Renal pelvis (tissue), 12 donors: ENCODE measurements at places on chromosomes 11 and 22. TPM values are rescaled to one million over a fixed set of nuclear protein-coding genes. Genes with fewer than 3 reads are reported as not detected.

DNA sequence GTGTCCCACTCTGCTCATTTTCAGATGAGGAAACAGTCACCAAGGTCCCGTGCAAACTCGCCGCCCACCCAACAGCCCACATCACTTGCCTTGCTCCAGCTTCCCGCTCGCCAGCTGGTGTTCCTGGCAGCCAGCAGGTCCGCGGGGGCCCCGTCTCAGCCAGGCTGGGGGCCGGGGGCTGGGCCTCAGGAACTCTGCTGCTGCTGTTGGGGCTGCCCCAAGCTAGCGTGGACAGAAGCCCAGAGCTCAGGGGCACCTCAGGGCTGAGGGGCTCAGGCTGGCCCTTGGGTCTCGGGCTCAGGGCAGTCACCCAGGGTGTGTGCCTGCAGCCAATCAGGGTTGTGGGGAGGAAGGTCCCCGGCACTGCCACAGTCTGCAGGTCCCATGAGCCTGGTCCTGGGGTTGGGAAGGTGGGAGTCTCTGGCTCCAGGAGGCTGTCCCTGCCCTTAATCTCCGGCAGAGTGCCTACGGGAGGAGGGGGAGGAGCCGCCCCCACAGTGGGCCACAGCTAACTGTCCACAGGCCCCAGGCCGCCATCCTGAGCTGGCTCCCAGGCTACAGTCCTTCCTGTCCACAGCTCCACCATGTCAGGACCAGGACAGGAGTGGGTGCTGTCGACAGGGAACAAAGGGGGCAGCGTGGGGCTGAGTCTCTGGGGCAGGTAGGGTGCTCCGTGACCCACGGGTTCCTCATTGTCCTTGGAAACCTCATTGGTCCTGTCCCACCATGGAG, 65.2 kb downstream of the ARFGAP3 start:
- DNase-seq = no peak

DNA sequence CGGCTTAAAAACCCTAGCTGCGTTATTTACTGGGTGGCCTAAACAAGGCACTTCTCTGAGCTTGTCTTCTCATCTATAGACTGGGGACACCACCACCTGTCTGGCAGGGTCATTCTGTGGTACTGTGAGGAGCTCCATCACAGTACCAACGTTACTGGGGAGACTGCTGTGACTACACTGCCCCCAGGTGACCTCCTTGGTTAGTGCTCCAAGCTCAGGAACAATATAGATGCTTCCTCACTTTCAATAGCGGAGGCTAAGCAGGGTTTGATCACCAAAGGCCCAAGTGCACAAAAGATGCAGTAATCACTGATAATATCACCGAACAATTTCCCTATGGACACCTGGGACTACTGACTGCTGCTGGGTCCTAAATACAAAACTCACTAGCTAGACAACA, 18.8 kb downstream of the PRPF19 start:
- no peak for DNase-seq

DNA sequence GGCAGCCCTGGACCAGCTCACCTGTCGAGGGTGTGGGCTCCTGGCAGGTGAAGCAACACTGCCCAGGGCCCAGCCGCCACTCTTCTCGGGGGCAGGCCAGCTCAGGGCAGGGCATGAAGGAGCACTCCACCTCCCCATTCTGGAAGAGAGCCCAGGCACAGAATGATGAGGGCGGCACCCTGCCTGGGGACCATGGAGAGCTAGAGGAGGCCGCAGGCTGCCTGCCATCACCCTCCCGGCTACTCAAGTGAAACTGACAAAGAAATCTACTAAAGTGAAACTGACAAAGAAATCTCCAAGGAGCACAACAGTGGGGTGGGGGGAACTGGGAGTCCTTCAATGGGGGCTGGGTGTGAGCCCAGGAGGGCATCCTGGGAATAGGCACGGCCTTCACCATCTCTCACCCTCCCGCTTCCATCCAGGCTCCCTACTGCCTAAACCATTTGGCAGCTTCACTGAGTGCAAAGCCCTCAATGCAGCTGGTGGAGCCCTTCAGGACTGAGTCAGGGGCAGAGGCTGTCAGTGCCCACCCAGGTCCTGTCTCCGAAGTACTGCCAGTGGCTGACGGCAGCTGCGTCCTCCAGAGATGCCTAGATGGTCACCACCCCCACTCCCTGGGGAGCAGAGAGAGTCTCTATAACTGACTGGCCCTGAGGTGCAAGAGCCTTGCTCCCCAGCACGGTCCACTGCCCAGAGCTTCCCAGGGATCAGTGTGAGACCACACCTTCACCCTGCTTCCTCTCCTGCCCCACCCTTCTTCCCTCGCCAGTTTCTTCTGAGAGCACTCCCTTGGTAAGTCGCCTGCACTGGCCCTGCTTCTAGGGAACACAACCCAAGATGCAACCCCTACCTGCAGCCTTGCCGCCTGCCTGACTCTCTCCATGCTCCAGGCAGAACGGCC, 21.7 kb downstream of the VWCE start:
- DNase-seq = no peak

- DNase-seq = peak; percentile 27
Observed at GRCh38 chr11:124669193-124669592, 4.3 kb downstream of the SIAE start.

GRCh38 chr11:77088236-77089003, 14.2 kb upstream of the OMP start:
- DNase-seq = peak; percentile 55

DNA sequence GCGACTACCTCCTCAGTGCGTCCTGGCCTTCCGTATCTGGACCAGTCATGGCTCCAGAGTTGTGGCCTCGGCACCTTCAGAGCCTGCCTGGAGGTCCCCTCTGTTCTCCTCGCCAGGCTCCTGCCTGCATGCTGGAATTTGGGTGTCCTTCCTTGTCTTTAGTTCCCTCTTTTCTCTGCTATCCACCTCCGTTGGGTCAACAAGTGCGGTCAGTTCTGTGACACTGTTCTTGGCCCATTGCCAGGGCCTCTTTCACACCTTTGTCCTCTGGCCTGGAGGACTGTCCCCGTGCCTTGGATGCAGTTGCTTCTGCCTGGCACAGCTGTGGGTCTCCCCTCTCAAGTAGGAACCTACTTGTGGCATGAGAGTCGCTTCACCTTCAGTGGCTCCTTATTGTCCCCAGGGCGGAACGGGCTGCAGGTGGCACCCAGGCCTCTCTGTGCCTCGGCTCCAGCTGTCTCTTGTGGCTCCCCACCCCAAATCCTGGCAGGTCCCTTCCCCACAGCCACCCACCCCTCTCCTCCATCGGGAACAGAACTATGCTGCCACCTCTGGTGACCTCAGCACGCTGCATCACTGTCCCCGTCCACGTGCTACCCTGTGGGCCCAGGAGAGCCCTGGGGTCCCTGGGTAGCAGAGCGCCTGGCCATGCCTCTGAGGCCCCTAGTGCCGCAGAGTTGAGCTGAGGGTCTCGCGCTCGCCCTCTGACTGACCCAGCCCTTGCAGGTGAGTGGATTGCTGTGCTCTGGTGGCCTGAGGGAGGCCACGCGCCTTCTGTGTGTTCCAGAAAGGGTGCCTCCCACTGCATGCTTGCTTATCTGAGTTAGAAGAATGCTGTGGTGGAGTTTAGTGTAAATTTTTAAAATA, 4.7 kb downstream of the DGCR8 start:
- no peak for DNase-seq

GRCh38 chr22:40463017-40463631, 92.7 kb downstream of the SGSM3 start:
- no peak for DNase-seq

GRCh38 chr22:22058633-22059290, 76.2 kb upstream of the TOP3B start:
- DNase-seq = no peak

DNA sequence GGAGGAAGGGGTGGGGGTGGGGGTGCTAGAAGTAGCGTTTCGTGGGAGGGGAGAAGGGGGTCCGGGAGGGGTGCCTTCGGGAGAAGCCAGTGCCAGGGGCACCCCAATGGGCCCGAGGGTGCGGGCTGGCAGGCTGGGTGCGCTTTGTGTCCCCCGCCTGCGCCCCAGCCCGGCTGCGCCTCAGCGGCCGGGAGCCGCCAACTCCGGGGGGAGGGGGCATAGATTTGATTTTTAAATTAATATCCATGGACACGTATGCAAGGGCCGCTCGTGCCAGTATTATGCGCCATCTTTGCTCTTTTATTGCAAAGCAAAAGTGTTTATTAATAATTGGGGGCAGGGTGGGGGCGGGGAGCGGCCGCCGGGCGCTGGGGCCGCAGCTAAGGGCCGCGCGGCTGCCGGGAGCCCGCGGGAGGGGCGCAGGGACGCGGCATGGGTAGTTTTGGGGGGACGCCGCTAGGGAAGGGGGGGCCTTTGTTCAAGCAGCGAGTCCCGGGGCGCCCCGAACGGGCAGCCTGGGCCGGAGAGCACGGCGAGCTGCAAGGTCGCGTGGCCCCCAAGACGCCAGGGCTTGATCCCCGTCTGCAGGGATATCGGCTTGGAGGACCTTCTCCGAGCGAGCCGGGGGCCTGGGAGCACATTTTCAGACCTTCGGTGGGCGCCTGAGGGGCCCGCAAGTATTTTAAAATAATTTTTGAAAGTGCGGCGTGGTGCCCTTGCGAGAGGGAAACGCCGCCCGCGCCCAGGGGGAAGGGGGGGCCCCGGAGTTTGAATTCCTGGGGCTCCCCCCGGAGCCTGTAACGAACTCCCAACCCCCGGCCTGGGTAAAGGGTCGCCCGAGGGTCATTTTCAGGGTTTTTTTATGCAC, 959 bp downstream of the CCND1 start:
- no peak for DNase-seq

- no peak for DNase-seq
Observed at GRCh38 chr11:35040221-35040942, 98.6 kb upstream of the CD44 start.

GRCh38 chr11:20258376-20258895, 98.2 kb upstream of the DBX1 start:
- no peak for DNase-seq

DNA sequence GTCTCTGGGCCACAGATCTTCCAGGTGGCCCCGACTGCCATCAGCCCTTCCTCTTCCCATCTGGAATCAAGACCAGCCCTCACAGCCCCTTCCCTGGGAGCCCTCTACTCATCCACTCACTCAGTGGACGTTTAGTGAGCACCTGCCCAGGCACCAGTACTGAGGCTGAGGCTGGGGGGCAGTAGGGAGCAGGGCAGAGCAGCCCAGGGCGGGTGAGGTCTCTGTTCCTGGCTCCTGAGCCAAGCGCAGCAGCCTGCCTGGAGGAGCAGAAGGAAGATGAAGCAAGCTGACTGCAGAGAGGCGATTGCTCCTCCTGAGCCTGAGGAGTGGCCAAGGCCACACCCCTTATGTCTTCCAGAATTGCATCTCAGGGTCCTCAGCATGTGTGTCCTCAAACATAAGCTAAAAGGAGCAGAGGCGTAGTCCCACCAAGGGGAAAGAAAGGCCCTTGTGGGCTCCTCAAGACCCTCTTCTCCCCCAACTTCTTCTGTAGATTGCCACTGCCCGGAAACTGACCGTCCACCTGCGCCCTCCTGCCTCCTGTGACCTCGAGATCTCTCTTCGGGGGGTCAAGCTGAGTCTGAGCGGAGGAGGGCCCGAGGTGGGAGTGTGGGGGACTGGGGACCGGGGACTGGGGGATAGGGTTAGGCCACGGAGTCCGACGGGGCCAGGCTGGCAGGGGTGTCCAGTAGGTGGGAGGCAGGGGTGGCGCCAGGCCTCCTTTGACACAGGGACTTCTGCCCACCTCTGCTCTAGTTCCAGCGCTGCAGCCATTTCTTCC, 5.8 kb downstream of the MAPK8IP2 start:
- no peak for DNase-seq

DNA sequence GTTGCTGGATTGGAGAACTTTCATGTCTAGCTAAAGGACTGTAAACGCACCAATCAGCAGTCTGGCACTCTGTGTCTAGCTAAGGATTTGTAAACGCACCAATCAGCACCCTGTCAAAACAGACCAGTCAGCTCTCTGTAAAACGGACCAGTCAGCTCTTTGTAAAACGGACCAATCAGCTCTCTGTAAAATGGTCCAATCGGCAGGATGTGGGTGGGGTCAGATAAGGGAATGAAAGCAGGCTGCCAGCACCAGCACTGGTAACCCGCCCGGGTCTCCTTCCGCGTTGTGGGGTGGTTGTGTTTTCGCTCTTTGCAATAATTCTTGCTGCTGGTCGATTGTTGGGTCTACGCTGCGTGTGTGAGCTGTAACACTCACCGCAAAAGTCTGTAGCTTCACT, 11.3 kb downstream of the MYO18B start:
- no peak for DNase-seq

- DNase-seq = no peak
Observed at GRCh38 chr11:117826832-117827231, 2.3 kb upstream of the FXYD2 start.

DNA sequence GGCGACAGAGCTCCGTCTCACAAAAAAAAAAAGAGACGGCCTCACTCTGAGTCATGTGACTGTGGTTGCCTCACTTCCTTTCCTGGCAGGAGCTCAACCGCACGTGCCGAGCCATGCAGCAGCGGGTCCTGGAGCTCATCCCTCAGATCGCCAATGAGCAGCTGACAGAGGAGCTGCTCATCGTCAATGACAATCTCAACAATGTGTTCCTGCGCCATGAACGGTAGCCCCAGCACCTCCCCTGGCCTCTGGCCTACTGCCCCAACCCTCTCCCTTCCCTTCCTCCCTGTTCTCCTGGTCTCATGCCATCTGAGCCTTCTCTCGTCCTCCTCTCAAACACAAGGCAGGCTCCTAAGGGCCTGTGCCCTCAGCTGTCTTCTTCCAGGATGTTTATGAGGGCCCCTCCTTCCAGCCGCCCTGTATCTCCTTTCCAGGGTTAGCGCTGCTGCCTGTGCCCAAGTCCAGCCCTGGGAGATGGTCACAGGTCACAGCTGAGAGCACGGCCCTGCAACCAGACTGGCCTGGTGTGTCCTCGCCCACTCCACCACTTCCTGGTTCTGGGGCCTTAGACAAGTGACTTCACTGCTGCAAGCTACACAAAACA, 30.7 kb downstream of the TOM1 start:
- no peak for DNase-seq

- no peak for DNase-seq
Observed at GRCh38 chr11:119350302-119350701, 3.8 kb upstream of the MFRP start.

- DNase-seq = peak; percentile 64
Observed at GRCh38 chr22:38924347-38924952, 33.0 kb upstream of the APOBEC3A start.

GRCh38 chr11:39541945-39542351, 1917.5 kb downstream of the LRRC4C start:
- no peak for DNase-seq

- no peak for DNase-seq
Observed at GRCh38 chr11:117090111-117090706, 8.0 kb downstream of the SIK3 start.

- no peak for DNase-seq
Observed at GRCh38 chr11:67634366-67635230, 4.9 kb upstream of the NUDT8 start.

DNA sequence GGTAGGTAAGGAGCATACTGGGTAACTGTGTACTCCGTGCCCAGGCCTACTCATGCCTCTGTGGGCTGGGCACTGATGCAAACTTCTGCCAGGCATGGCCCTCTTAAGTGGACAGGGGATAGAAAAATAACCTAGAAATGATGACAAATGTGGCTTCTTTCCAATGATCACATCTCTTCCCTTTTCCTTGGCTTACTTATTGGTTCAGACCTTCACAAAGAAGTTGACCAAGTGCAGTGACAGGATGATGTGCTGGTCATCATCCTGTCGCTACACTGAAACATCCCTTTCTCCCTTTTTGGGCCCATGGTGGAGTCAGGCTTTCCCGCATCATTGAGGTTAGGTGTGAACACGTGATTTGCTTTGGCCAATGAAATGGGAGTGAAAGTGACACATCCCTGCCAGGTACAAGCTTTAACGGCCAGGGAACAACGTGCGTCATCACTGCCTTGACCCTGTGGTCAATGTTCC, 31.8 kb upstream of the APOBEC3A start:
- no peak for DNase-seq

Gene OR52E8
- polyA plus RNA-seq = not detected

Gene KRTAP5-9
- 0.64 TPM for polyA plus RNA-seq

Gene PRSS23
- polyA plus RNA-seq = 88.1 TPM

Gene OR51B5
- 0.32 TPM for polyA plus RNA-seq

Gene SCO2
- 5.4 TPM for polyA plus RNA-seq

Gene C1QTNF4
- 14.3 TPM for polyA plus RNA-seq
